CD4-positive, alpha-beta T cell treated with Interferon gamma for 1 hour (primary cell): ENCODE measurements at places on chromosomes 12 and 14.

DNA sequence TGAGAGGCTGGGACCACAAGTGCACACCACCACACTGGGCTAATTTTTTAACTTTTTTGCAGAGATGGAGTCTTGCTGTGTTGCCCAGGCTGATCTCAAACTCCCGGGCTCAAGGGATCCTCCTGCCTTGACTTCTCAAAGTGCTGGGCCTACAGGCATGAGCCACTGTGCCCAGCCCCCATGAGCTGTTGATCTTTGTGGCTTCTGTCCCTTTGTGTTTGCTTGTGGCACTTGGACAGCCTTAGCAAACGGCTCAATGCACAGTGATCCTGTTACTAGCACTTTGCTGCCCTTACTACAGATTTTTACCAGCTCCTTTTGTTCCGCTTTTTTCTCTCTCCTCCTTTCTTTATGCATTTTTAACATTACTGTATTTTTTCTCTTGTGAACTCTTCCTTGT is 25.3 kb upstream of the EVL start:
- DNase-seq = no peak

- no peak for DNase-seq
These were observed 9.8 kb downstream of the CCER1 start for GRCh38 chr12:90945070-90945649.

GRCh38 chr14:77962731-77963520 is 163.0 kb downstream of the ADCK1 start:
- no peak for DNase-seq

DNA sequence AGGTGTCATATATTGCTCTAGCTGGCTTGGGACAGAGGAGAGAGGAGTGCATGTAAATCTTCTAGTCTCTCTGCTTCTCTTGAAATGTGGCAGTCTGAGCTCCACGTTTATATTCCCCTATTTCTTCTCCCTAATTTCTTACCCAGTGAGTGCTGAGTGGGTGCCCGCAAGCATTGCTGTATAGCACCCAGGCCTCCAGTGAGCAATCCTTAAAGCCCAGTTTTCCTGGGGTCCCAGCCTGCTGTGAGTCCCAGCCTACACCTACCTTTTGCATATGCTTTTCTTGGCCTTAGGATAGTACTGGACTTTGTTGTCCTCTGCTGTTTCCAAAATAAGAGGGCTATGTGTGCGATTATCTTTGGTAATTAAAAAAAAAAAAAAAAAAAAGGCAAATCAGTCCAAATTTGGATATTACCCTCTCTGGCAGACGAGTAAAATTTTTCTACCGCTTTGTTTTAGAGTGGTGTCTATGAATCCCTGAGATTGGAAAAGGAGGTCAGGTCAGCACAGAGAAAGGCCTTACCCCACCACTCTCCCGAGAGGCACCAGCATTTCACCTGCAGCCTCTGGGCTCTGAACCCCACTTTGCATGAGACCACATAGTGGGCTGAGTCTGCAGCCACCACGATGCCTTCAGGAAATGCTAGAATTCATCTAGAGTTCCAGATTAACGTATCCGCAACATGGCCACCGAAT is 1.1 kb downstream of the MGST1 start:
- DNase-seq = no peak

GRCh38 chr12:39892146-39892545 is 213.7 kb downstream of the SLC2A13 start:
- no peak for DNase-seq

DNA sequence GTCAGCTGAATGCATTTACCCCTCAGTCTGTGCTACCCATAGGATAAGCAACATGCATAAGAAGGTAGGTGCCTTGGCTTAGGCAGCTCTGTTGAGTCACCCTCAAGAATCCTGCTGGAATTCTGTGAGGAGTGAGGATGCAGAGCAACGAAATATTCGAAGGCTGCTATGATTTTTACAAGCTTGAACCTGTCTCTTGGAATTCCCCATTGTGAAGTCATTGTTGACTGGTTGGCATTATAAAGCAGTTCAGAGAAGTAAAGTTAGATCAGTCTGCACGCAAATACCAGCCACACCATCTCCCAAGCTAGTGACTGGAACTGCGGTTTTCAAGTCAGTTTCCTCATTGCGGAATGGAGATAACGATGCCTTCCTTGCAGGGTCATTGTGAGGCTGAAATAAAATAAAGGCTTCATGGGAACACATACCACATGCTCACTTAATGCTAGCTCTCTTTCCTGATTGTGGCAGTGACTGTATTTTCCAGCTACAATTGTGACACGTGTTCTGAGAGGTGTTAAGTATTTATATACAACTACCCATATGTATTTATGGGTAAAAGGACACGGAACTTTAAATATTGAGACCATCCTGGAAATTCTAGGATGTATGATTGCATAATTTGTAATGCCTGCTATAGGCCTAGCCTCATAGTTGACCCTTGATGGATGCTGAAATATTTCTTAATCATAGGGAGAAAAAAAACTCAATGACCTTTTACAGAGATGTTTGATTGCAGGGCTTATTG is 96.7 kb downstream of the ETV6 start:
- DNase-seq = peak; percentile 66

DNA sequence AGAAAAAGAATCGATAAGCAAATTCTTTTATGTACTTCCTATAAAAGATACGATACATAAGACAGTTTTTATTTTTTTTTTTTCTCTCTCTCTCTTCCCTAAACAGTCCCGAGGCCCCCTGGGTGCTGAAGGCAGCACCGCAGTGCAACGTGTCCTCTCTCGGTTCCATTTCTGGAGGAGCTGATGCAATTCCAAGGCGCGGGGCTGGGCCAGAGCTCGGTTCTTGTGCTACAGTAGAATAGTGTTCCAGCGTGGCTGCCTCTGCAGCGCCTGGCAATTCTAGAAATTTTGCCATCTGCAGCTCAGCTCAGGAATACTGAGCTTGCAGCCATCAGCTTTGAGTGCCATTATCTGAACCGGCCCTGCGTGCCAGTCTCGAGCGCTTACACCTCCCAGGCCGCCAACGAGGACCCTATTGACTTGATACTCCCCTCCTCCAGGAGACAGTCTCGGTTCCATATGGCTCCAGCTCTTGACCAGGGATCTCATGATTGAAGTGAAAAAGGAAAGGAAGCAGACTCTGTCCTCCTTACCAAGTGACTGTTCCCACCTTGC is 630 bp downstream of the ALDH1L2 start:
- DNase-seq = no peak

DNA sequence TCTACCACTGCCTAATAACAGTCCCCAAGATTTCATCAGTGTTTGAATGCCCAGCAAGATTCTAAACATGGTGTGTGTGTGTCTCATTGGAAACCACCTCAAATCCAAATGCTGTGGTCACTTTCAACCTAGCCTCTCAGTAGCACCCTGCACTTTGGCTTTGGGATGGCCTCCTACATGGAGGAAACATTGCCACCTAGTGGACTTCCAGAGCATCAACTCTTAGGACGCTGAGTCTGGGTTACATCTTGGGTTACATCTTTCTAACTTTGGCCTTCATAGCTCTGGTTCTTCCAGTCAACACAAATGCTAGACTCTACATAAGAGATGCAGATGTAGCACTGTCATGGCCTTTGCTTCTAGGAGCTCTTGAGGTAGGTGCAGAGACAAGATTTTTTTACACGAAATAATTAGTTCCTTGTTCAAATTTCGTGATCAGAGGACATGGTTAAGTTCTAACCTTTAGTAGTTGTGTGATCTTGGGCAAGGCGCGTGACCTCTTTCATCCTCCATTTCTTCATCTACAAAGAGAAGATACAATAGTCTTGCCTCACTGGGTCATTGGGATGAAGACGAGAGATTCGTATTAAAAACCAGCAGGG is 113.5 kb upstream of the VASH1 start:
- DNase-seq = no peak

DNA sequence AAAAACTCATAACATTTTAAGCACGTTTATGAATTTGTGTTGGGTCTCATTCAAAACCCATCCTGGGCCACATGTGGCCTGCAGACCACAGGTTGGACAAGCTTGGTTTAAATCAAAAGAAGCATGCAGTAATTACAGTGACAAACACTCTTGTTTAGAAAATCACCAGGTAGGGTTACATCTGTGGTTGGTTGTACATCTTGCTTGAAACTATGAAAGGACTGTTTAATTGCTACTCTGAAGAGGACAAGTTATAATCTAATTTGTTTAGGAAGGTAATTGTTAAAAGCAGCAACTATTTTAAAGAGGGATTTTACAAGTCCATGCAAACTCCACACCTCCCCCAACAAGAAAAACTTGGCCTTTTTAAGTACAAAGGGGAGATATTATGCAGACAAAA is 4.0 kb downstream of the TRIP11 start:
- no peak for DNase-seq

DNA sequence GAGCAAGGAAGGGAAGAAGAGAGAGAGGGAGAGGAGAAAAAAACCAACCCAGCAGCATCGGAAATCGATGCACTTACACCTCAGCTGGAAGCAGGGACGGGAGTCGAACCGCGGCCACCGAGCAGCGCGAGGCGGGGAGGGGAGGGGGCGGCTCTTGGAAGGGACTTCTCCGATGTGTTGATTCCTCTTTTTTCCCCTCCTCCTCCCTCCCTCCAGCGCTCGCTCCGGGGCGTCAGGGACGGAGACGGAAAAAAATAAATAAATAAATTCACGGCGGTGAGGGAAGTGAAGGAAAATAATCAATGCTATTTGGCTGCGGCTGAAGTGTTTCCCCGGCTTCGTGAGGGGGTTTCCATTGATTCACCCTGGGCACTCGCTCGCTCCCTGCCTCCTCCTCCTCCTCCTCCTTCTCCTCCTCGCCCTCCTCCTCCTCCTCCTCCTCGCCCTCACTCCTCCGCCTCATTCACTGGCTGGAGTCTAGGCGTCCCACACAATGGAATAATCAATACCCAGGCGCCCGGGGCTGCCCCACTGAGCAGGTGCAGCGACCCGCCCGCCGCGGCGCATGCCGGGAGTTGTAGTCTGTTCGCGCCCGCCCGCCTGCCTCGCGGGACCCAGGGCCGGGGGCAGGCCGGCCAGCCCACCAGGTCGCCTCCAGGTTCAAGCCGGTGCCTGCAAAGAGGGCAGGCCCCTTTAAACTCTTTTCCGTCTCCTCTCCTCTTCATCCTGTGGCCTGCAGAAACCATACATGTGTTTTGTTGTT is at the start of gene ZFHX2:
Gene ZFHX2 (minus strand): TSS at position 500 of the 763 bp plus-strand sequence. CDS start 16,440 bp downstream, outside the sequence.
- peak; percentile 56 for DNase-seq

DNA sequence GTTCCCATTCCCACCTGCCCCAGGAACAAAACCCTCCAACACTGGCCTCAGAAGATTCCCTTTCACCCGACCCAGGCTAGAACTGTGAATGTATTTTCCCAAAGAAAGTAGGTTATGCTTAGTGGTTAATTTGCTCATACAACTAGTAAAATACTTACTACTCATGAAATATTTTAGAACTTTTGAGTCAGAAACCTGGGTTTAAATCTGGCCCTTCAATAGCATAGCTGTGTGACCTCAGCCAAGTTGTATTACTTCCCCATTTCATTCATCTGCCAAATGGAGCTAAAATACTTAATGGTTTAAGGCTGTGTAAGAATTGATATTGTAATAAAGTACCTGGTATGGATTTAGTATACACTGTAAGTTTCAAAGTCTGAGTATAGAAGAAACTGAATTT is 69.1 kb upstream of the DNM1L start:
- DNase-seq = no peak

GRCh38 chr12:120230974-120231315 is 30.0 kb upstream of the RPLP0 start:
- no peak for DNase-seq
